ENCODE measurements at places on chromosomes 12 and 14. TPM values are rescaled to one million over a fixed set of nuclear protein-coding genes. Genes with fewer than 3 reads are reported as not detected.

GRCh38 chr14:52025310-52025709 is 36.0 kb downstream of the RTRAF start:
- peak overlapping the region; percentile 51 for H3K27ac ChIP-seq
- H3K4me3 ChIP-seq: no peak overlapping the region
- H3K27me3 ChIP-seq: no peaks in the 10 kb centered on the region
- no peak for DNase-seq
- peaks cover 53% of the 10 kb centered on the region for H3K36me3 ChIP-seq

DNA sequence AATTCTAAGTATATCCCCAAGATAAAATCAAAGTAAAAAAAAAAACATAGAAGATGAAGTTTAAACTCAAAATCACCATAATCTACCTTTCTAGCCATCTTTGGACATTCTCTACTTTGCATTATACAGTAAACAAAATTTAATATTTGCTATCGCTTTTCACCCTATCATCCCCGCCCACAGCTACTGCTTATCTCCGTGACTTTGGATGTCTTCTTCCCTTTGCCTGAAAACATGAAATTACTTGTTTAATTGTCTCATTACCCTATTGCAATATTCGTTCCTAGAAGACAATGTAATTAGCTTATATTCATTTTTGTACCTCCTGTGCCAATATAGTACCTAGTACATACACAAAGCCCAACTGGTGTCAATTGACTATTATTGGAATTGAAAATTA is 9.3 kb downstream of the SYNJ2BP start:
- H3K4me1 ChIP-seq: no peaks in the 10 kb centered on the region
- DNase-seq: no peak
- H3K4me3 ChIP-seq: no peak overlapping the region
- no peaks in the 10 kb centered on the region for H3K27me3 ChIP-seq
- H3K36me3 ChIP-seq: no peaks in the 10 kb centered on the region

GRCh38 chr14:100234511-100234910 is 4.4 kb upstream of the YY1 start:
- no peak overlapping the region for H3K27ac ChIP-seq
- no peak overlapping the region for H3K4me3 ChIP-seq
- H3K36me3 ChIP-seq: no peaks in the 10 kb centered on the region
- peaks cover 19% of the 10 kb centered on the region for H3K4me1 ChIP-seq

HPD gene
- total RNA-seq: 0.63 TPM

ALG10B gene
- 8.0 TPM for total RNA-seq

Data from tibial nerve (tissue), 4 donors.